ENCODE measurements at places on chromosomes 12 and 14.

- no peak for DNase-seq
Measured at GRCh38 chr12:62694632-62695031, 228.0 kb downstream of the MON2 start.

GRCh38 chr12:102512523-102512922, 32.2 kb upstream of the IGF1 start:
- DNase-seq = no peak

GRCh38 chr14:32986791-32987540, 48.3 kb downstream of the NPAS3 start:
- no peak for DNase-seq

DNA sequence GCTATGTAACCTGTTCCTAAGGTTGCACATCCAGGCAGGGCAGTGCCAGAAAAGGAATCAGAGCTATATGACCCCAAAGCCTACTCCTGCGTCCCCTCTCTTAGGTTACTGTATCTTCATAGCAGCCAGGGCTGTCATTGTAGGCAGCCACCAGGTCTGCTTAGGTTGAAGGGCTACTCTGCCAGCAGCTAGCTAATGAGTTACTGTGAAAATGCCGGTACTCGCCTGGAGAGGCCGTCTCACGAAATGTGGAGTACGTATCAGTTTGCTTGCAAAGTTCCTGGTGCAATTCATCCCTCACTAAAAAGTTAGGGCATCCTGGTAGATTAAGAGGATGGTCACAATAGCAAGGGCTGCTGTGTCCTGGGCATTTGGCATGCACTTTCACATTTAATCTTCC, 50.9 kb downstream of the RPH3A start:
- DNase-seq = no peak

GRCh38 chr12:118377021-118377883, 897 bp downstream of the SUDS3 start:
- no peak for DNase-seq

Measured in stimulated activated CD4-positive, alpha-beta T cell treated with anti-CD3 and anti-CD28 coated beads, Interleukin-1b, Interleukin-23, amount 100 ng/mL, for 4 hours (primary cell).